Right lung (tissue), 10 donors: ENCODE measurements at places on chromosomes 13 and 19. TPM values are rescaled to one million over a fixed set of nuclear protein-coding genes. Genes with fewer than 3 reads are reported as not detected.

The VSTM1 gene
- polyA plus RNA-seq, result not detected

The ANO8 gene
- polyA plus RNA-seq, result 8.7 TPM

The TMIGD2 gene
- polyA plus RNA-seq, result 0.37 TPM

The ZNF667 gene
- 21.3 TPM for polyA plus RNA-seq

The CGB5 gene
- not detected for polyA plus RNA-seq

The ZNF813 gene
- polyA plus RNA-seq, result 5.8 TPM

The BEST2 gene
- polyA plus RNA-seq, result 0.19 TPM

The ZNF578 gene
- polyA plus RNA-seq, result 5.2 TPM

The IL4I1 gene
- polyA plus RNA-seq, result 1.1 TPM

The FSD1 gene
- polyA plus RNA-seq, result 1.9 TPM

The POU2F2 gene
- 1.1 TPM for polyA plus RNA-seq

The ICAM5 gene
- polyA plus RNA-seq, result 13.6 TPM

The GARIN5A gene
- 5.3 TPM for polyA plus RNA-seq

The ZNF729 gene
- polyA plus RNA-seq, result 0.26 TPM

The NPAS1 gene
- 1.9 TPM for polyA plus RNA-seq

The MBNL2 gene
- polyA plus RNA-seq, result 113 TPM

The MAP4K1 gene
- 4.2 TPM for polyA plus RNA-seq

The CD177 gene
- polyA plus RNA-seq, result 0.21 TPM

The ZNF415 gene
- 25.2 TPM for polyA plus RNA-seq

The CCDC70 gene
- not detected for polyA plus RNA-seq

The POU4F1 gene
- 0.09 TPM for polyA plus RNA-seq

The PDX1 gene
- polyA plus RNA-seq, result not detected

The IL12RB1 gene
- 0.45 TPM for polyA plus RNA-seq

The HRC gene
- 9.8 TPM for polyA plus RNA-seq

The RGL3 gene
- polyA plus RNA-seq, result 52.4 TPM

The IRGC gene
- polyA plus RNA-seq, result not detected

The KLF1 gene
- 1.4 TPM for polyA plus RNA-seq

The PLIN4 gene
- polyA plus RNA-seq, result 1.4 TPM

The PRR22 gene
- polyA plus RNA-seq, result 1.8 TPM

The CYP4F8 gene
- not detected for polyA plus RNA-seq

The ZNF426 gene
- 22.3 TPM for polyA plus RNA-seq

The ZFP28 gene
- 17.6 TPM for polyA plus RNA-seq

The CRTC1 gene
- 16.0 TPM for polyA plus RNA-seq

The CEACAM4 gene
- 0.66 TPM for polyA plus RNA-seq

The LRRC8E gene
- polyA plus RNA-seq, result 4.8 TPM

The PRTN3 gene
- 1.4 TPM for polyA plus RNA-seq

The ZNF675 gene
- polyA plus RNA-seq, result 23.2 TPM

The CYP4F2 gene
- polyA plus RNA-seq, result not detected

The LGI4 gene
- polyA plus RNA-seq, result 2.9 TPM

The RAVER1 gene
- 28.7 TPM for polyA plus RNA-seq

The RNF225 gene
- polyA plus RNA-seq, result not detected

The ZNF541 gene
- polyA plus RNA-seq, result 0.14 TPM

The ZIM2 gene
- polyA plus RNA-seq, result 2.0 TPM
